A549 (cell line): ENCODE measurements at places on chromosomes 7 and 10. TPM values are rescaled to one million over a fixed set of nuclear protein-coding genes. Genes with fewer than 3 reads are reported as not detected.

DNA sequence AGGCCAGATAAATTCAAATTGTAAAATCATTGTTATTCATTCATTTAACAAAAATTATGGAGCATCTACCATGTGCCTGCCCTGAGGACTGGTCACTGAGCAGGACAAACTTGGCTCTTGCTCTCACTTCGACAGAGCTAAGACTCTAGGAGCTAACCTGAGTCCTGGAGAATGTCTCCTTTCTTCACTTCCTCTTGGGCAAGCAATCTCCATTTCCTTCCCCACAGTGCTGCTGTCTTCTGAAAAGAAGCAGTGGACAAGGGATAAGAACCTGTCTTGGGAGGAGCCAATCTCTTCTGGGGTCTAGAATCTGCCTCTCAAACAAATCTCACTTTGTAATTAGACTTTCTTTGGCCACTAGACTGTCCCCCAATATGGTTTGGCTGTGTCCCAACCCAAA is 76.2 kb upstream of the PLXNA4 start:
- DNase-seq: no peak

- DNase-seq: no peak
Observed at GRCh38 chr10:116418389-116418788, 9.3 kb upstream of the PNLIPRP3 start.

- no peak for DNase-seq
Observed at GRCh38 chr10:62046522-62047227, 145.2 kb downstream of the ARID5B start.

DNA sequence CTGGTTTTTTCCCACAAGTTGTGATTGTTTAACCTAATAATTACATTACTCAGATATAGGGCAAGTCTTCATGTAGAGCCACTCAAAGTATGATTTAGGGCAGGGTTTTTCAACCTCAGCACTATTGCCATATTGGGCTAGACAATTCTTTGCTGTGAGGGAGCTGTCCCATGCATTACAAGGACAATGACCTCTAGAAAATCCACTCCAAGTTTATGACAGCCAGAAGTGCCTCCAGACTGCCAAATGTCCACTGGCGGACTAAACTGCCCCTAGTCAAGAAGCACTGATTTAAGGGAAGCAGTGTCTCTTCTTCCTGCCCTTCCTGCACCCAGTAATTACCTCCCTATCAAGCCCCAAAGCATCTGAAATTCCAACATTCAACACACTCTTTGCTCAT is 54.4 kb downstream of the ZNF800 start:
- DNase-seq: no peak

- DNase-seq: no peak
Observed at GRCh38 chr7:2968176-2968575, 75.5 kb downstream of the CARD11 start.

DNA sequence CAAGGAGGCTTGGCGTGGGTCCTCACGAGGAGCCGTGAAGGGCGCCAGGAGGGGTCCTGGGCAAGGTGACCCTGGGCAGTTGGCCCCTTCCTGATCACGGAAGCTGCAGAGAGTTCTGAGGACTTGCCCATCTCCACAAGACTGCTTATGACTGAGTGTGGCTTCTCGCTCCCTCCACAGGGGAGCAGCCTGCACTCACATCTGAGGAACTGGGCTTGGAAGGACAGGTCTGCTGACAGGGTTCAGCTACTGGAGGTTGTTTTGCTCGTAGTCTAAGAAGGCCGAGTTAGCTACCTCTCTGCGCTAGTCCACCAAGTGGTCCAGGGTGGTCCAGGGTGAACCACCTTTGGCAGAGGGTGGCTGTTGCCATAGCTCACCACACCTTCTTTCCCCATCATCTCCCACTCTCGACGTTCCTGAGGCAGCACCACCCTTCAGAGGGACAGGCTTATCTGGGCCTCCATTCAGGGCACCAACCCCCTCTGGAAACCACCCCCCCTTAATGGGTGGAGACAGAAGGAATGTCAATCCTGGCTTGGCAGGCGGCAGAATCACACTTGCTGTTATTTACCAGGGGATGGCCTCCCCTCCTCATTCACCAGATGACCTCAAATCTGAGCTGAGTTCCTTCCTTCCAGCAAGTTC is 38.2 kb downstream of the FAM53B start:
- DNase-seq: peak; percentile 18

The NEURL1 gene
- 0.12 to 0.37 TPM (median 0.26 TPM) in 3 replicates for polyA plus RNA-seq

The NEUROG3 gene
- polyA plus RNA-seq: not detected in 3 replicates

The C7orf33 gene
- polyA plus RNA-seq: not detected in 3 replicates

The DNAH11 gene
- 0.01 to 0.20 TPM (median 0.03 TPM) in 3 replicates for polyA plus RNA-seq

The AKR1C1 gene
- 642 to 1,056 TPM (median 970 TPM) in 3 replicates for polyA plus RNA-seq

The DGKI gene
- polyA plus RNA-seq: 0.08 to 0.17 TPM (median 0.14 TPM) in 3 replicates

The MSMB gene
- not detected in 3 replicates for polyA plus RNA-seq

The PRRT4 gene
- polyA plus RNA-seq: 0.15 to 0.20 TPM (median 0.16 TPM) in 3 replicates

The NCF1 gene
- polyA plus RNA-seq: 0.04 TPM in 1 of 3 replicates, not detected in the others
